Endothelial cell (in vitro differentiated cells): ENCODE measurements at places on chromosomes 5 and 9. TPM values are rescaled to one million over a fixed set of nuclear protein-coding genes. Genes with fewer than 3 reads are reported as not detected.

PCDHGC4 gene
- total RNA-seq, result 3.5 TPM

LCN9 gene
- total RNA-seq, result not detected

C5 gene
- total RNA-seq, result 0.41 TPM

FAM78A gene
- 73.4 TPM for total RNA-seq

IL4 gene
- total RNA-seq, result not detected

BTNL8 gene
- 0.59 TPM for total RNA-seq

MOB3B gene
- total RNA-seq, result 6.4 TPM

PCDHGA7 gene
- 6.3 TPM for total RNA-seq

FSTL4 gene
- total RNA-seq, result 0.21 TPM
